ENCODE measurements at places on chromosomes 12 and 14. TPM values are rescaled to one million over a fixed set of nuclear protein-coding genes. Genes with fewer than 3 reads are reported as not detected.

Gene GNB3
- total RNA-seq, result 1.0 TPM

Gene TBX5
- total RNA-seq, result 15.7 TPM

Gene GLT1D1
- 5.3 TPM for total RNA-seq

Gene DHH
- 1.5 TPM for total RNA-seq

DNA sequence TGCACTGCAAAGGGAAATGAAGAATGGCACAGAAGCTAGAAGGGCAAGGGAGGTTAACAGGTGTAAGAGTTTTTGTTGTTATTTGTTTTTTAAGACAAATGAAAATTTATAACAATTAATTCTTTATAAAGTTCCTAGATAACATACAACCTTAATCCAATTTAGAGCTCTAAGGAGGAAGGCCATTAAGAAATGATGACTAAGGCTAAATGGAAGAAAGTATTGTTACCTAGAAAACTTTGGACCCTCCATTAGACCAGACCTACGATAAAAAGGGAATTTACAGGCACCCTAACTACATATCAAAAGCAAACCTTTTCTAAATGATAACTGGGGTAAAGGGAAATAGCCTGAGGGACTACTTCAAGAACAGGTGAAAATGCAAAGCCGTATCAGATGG is 130.8 kb downstream of the PRKD1 start:
- H3K27ac ChIP-seq, result no peak overlapping the region
- H3K27me3 ChIP-seq, result no peaks in the 10 kb centered on the region
- no peak for DNase-seq
- no peak overlapping the region for H3K4me3 ChIP-seq
- no peaks in the 10 kb centered on the region for H3K4me1 ChIP-seq

- H3K4me3 ChIP-seq, result no peak overlapping the region
- peaks cover 62% of the 10 kb centered on the region for H3K36me3 ChIP-seq
- DNase-seq, result no peak
These were observed 21.8 kb downstream of the MDM1 start for GRCh38 chr12:68310370-68310769.

DNA sequence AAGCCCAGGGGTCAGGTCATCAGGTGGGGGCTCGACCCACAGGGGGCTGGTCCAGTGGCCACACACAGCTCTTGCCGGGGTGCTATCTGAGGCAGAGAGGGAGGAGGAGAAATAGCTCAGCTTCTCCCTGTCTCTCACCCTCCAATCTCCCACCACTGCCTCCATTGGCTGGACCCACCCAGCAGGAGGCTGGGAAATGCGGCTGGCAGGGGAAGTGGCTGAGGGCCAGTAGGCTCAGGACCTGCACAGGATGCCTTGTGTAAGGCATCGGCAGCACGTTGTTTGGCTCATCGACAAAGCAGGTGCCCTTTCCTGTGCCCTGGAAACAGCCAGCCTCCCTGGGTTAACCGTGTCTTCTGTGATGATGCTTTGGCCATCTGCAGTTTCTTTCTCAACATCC is 58.8 kb upstream of the SLC24A4 start:
- no peak overlapping the region for H3K27ac ChIP-seq
- H3K4me3 ChIP-seq, result no peak overlapping the region
- DNase-seq, result no peak
- H3K27me3 ChIP-seq, result no peaks in the 10 kb centered on the region
- H3K36me3 ChIP-seq, result no peaks in the 10 kb centered on the region
